ENCODE measurements at places on chromosomes 4 and X. TPM values are rescaled to one million over a fixed set of nuclear protein-coding genes. Genes with fewer than 3 reads are reported as not detected.

DNA sequence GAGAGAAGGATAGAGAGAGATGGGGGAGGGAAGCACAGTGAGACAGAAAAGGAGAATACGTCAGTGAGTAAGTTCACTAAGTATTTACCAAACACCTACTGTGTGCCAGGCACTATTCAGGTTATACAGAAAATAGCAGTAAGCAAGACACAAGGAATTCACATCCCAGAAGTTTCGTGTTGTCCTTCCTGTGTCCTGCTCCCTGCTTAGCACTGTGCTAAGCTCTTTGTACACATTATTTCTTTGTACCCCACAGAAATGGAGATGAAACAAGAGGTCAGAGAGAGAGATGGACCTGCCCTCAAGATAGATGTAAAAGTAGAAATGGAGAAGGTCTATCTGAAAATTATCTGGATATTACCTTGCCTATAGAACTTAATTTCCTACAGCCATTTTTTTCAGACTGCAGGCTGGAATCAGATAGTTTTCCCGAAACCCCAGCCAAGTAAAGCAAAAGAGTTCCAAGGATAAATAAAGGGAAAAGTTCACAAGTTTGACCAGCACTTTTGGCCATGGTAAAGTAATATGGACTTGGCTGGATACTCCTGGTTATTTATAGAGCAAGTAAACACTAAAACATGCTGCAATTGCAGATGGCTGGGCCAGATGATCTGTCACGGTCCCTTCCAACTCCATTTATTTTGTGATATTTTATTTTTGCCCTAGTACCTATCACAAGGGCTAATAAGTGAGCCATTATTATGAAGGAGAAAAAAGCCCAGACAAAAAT, 353.7 kb upstream of the SLC7A11 start:
- H3K4me1 ChIP-seq, result no peaks in the 10 kb centered on the region
- no peak overlapping the region for H3K27ac ChIP-seq
- no peak overlapping the region for H3K4me3 ChIP-seq
- no peaks in the 10 kb centered on the region for H3K36me3 ChIP-seq
- no peak for DNase-seq
- no peaks in the 10 kb centered on the region for H3K27me3 ChIP-seq

DNA sequence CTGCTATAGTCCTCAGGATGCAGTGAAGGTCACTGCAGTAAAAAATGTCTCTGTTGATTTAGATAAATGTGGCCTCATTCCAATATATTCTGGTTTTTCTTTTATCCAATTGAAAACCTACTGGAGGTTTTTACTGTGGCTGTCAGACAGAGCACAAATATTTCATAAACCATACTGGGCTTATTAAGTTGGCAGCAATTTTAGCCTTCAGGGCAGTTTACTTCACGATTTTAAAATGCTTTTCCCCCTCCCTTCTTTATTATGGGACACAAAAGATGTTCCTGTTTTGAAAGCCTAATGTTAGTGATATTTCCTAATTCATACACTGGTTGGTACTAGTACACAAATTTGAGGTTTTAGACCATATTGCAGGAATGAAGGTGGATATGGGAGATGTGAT, 939.4 kb downstream of the C4orf33 start:
- no peak for DNase-seq
- H3K4me3 ChIP-seq, result no peak overlapping the region
- H3K4me1 ChIP-seq, result no peaks in the 10 kb centered on the region
- H3K36me3 ChIP-seq, result no peaks in the 10 kb centered on the region
- no peak overlapping the region for H3K27ac ChIP-seq

GRCh38 chrX:114774691-114775090, 190.8 kb downstream of the HTR2C start:
- H3K27ac ChIP-seq, result no peak overlapping the region
- H3K36me3 ChIP-seq, result no peaks in the 10 kb centered on the region
- no peaks in the 10 kb centered on the region for H3K4me1 ChIP-seq
- H3K27me3 ChIP-seq, result no peaks in the 10 kb centered on the region
- DNase-seq, result no peak

Gene GPR119
- not detected for total RNA-seq

Gene SH3D19
- not detected for total RNA-seq

Measured in CD4-positive, alpha-beta T cell (primary cell).